ENCODE measurements at places on chromosomes 1 and 21.
A peak's percentile ranks its signal among the peaks of the same experiment; 100 is the strongest.

DNA sequence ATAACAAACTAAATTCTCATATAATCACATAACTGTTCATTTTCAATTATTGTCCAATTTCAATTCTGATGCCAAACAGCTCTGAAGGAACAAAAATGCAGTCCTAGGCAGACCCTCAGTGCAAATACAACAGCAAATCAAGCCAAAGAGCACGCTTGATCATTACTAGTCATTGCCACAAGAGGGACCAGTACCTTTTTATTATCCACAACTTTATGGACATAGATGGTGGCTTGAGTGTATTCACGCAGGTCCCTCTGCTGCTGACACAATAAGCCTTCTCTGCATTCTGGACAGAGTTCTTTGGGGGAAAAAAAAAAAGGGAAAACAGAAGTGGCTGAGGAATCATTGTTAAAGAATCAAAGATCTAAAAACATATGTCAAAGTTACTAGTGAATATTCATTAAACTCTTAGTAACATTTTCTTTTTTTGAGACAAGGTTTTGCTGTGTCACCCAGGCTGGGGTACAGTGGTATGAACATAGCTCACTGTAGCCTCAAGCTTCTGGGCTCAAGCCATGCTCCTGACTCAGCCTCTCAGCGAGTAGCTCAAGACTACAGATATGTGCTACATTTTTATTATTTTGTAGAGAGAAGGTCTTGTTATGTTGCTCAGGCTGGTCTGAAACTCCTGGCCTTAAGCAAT is 34.3 kb upstream of the RAP1GAP start:
- no peak for DNase-seq

DNA sequence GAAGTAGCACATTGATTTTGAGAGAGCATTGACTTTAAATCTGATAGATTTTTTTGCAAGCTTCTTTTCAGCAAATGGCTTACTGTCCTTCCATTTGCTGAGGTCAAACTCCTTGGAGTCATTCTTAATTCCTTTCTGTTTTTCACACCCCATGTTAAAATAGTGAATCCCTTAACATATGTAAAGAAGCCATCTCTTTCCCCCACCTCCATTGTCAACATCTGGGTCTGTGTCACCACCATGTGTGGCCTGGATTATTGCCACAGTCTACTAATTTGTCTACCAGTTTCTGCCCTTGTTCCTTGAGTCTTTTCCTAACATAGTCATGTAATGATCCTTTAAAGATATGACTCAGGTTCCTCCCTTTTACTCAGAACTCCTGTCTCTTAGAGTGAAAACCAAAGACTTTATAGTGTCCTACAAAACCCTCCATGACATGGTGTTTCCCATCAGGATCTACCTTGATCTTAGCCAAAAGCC is 104.7 kb downstream of the ST6GALNAC3 start:
- no peak for DNase-seq

DNA sequence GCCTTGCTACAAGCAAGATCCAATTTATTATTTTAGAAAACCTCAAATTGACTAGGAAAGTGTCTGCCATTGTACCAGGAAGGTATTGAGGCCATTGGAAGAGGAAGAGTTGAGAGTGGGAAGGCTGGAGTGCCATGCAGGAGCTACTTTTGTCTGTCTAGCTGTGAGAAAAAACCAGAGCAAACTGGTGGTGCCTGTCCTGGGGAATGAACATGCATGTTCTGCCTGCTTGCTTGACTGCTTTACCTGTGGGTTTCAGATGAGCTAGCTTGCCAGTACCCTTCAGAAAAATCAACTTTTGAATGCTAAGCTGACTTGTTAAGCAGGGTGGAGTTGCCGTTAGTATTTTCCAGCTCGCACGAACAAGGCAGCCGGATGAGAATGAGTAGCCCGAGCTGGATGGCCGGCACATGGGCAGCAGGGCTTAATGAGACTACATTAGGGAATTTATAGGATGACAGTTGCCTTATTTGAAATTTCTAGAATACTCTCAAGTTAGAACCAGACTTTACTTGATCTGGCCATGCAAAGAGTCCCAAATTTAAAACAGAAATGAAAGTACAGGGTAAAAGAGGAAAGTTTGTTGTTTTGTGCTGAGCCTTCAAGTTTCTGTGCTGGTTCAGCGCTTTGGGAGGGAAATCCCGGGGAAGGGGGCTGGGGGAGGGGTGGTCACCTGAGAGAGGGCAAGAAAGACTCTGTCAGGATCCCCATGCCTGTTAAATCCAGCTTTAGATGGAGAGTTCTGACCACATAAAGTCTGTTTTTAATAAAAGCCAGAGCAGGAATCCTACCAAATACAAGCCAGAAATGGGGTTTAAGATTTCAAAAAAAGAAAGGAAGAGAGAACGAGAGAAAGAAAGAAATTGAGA is 29.6 kb upstream of the C1orf105 start:
- DNase-seq: peak; percentile 28

DNA sequence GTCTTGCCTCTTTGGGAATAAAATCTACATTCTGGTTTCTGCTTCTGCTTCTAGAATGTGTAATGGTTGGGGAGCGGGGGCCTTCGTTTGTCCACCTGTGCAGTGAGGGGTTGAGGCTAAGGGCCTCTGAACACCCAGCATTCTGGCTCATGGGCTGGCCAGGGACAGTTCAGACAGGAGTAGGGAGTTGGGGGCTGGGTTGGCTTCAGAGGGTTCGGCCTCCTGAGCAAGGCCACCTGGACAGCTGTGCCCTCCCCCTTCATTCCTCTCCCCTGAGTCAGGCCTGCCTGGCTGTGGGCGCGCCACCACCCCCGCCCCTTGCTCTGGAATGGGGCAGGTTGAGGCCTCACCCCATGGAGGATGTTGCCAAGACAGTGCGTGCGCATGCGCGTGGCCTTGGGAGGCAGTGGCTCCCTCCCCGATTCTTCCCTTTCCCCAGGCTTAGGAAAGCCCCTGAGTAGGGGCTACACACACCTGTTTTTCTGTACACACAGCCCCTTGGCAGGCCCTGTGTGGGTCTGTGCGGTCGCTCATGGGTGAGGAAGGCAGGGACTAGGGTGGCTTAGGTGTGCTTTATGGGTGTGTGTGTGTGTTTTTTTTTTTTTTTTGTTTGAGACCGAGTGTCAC is 57.0 kb downstream of the YARS1 start:
- DNase-seq: no peak

DNA sequence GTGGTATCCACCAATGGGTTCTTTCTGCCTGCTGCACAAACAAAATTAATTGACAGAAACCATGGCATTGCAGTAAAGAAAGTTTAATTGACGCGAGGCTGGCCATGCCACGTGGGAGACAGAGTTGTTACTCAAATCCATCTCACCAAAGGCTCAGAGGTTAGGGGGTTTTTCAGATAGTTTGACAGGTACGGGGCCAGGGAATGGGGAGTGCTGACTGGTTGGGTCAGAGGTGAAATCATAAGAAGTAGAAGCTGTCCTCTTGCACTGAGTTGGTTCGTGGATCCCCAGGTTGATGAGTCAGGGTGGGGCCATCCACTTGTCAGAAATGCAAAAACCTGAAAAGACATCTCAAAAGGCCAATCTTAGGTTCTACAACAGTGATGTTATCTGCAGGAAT is 941 bp upstream of the TBCE start:
- DNase-seq: no peak

DNA sequence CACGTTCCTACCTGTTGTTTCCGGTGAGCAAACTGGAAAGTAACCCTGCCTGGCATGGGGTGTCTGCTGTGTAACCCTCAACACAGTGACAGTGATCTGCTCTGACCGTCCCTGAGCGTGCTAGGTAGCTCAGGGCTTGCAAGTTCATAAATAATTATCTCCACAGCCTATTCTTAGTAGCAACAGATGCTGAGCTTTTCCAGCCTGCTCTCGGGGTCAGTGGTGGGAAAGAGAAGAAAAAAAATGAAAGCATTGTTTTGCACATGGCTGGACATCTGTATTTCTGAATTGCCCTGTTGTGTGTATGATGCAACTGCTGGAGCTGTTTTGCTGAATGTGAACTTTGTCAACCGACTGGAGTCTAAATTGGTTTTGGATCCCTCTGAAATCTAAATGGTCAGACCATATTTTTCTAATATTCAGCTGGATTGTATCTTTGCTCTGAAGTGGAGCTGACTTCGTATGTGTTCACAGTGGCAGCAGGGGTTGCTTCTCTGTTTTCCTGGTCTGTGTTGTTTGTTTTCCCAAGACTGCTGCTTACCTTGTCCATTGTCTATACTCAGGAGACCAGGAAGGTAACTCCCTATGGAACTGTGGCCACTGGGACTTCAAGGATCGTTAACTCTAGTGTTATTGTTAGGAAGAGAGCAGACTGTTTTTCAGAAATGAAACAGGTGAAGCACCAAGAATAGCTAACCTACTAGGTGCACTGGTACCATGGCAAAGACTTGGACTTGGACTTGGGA is 27.0 kb downstream of the TGFB2 start:
- DNase-seq: peak; percentile 39

DNA sequence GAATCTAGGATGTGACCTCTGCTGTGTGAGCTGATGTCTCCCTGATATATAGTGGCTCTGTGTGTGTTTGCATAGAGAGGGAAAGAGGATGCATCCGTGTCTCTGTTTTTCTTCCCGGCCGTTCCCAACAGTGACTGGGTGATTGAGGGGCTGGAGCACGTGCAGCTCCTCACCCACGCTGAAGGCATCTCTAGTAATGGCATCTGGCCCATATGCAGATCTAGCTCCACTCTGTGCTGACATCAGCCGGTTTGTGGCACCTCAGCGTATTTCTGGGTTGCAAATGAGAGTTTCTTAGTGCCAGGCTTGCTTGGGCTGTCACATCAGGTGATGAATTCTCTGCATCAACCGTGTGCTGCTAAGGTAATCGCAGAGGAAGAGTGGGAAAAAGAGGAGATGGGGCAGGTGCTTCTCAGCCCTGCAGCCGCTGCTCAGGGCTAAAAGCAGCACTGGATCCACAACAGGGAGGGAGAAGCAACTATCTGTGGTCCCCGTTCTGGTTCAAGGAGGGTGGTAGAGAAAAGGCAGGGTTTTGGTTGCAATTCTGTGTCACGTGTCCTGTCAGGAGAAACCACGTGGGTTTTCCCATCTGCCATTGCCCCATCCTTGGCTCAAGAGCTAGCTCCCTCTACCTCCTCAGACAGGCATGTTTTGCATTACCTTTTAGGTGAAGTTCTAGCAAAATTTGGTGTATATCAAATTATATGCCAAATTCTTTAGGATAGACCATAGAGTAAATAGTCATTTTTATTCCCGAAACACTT is 282.9 kb downstream of the PBX1 start:
- no peak for DNase-seq

DNA sequence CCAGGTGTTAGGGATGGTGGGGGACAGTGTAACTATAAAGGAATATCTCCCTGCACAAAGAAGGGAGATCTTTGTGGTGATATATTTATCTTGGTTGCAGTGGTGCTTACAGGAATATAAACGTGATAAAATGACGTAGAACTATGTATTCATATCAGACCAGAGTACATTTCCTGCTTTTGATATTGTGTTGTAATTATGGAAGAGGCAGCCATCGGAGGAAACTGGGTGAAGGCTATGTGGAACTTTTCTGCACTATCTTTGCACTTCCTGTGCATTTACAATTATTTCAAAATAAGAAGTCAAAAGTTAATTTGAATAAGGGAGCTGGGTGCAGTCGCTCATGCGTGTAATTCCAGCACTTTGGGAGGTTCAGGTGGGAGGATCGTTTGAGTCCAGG is 37.6 kb downstream of the NDUFS5 start:
- no peak for DNase-seq

- DNase-seq: peak; percentile 81
Observed at GRCh38 chr21:28516991-28517592, 475.6 kb downstream of the LTN1 start.

DNA sequence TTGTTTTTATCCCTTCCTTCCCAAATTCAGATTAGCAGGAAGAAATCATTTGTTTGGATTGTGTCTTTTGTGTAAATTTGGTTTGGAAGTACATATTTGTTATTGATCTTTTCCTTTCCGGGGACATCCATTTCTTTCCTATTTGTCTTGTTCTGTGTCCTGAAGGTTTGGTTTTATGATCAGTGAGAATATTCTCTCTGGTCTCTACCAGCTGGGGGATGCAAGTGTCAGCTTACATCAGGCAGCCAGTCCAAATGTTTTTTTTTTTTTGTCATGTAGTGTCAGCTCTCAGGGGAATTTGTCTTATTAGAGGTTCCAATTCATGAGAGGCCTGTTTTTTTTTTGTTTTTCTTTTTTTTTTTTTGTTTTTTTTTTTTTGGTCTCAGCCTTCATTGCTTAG is 479.2 kb upstream of the LRRC7 start:
- DNase-seq: no peak

DNA sequence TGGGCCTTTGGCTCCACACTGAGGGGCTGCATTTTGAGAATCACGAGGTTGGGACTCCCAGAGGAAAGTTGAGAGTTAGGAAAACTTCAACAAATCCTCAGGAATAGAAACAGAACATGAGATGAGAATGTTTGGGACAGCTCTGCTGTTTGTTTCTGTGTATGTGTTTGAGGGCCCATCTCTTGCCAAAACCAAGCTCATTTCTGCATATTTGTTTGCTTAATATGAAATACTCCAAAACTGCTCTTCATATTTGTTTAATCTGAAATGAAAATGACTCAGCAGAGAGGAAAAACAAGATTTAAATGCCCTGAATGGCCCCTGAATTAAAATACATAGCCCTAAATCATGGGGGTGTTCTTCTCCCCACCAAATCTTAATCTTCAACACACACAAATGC is 78.1 kb downstream of the DDR2 start:
- no peak for DNase-seq

DNA sequence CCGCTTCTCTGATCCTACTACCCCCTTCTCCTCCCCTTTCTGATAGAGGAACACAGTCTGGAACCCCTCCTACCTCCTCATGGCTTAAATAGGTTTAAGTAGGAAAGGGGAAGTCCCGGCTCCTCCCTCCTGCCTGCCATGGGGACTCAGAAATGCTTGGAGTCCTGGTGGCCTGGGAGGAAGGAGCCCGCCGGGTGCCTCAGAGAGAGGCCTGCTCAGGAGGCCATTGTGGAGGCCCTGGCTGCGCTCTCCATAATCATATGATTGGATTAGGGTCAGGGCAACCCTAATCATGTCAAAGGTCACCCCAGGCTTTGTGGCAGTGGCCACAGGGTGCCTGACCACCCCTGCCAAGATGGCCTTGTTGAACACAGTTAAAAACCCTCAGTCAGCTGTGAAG is 29.0 kb downstream of the WNT3A start:
- DNase-seq: no peak

DNA sequence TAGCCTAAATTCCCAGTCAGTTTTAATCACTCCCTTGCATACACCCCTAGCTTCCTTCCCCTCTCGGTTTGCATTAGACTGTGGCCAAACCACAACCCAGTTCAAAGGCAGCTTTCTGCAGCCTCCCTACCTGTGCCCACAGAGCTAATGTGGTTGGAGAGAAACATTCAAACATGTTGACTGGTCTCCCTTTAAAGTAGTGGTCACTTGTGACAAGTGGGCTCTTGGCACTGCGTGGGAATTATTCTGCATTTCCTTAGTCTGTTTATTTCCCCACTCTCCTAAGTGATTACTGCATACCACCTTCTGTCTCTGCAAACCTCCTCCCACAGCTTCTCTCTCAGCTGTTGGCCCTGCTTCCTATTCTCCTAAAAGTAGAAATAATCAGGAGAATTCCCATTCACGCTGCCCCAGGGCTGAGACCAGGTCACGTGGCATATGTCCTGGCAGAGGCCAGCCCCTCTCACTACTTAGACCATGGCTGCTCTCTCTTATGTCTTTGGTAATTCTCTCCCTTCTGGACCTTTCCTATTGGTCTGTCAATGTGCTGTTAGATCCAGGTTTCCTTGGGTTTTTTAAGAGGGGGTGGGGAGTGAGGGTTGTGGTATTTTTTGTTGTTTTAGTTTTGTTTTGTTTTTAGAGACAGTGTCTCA is 38.4 kb upstream of the CD101 start:
- DNase-seq: no peak
